Femur (tissue), 1 donor: ENCODE measurements at places on chromosomes 16 and 17.

DNA sequence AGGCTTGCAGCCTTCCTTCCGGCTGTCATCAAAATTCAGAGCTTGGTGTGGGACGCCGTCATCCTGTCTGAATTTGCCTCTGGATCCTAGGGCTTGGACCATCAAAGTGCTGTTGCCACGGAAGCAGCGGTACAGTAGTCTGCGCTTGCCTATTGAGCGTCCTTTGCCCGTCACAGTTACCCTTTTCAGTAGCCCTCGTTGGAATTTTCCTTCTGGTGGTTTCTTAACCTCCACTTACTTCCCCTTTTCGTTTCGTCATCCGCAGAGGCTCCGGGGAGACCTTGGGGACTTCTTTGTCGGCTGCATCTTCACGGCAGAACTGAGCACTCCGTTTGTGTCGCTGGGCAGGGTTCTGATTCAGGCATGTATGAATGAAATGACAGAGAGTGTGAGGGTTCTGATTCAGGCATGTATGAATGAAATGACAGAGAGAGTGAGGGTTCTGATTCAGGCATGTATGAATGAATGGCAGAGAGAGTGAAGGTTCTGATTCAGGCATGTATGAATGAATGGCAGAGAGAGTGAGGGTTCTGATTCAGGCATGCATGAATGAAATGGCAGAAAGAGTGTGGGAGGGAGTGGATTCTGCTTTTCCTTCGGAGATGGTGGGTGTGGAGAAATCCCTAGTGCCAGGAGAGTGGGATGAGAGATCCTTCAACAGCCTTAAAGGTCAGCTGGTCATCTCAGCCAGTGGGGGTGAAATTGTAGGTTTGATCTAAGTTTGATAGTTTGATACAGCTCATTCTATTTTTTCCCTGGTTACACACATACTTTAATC, 8.0 kb downstream of the TLCD3A start:
- DNase-seq, result no peak

DNA sequence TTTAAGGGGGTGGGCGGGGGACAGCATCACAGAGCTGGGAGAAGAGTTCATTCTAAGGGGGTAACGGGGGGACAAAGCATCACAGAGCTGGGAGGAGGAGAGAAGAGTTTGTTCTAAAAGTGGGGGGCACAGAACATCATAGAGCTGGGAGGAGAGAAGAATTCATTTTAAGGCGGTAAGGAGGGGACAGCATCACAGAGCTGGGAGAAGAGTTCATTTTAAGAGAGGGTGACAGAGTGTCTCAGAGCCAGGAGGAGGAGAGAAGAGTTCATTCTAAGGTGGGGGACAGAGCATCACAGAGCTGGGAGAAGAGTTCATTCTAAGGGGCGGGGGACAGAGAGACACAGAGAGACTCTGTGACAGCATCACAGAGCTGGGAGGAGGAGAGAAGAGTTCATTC, 27.8 kb downstream of the ENDOV start:
- DNase-seq, result no peak

DNA sequence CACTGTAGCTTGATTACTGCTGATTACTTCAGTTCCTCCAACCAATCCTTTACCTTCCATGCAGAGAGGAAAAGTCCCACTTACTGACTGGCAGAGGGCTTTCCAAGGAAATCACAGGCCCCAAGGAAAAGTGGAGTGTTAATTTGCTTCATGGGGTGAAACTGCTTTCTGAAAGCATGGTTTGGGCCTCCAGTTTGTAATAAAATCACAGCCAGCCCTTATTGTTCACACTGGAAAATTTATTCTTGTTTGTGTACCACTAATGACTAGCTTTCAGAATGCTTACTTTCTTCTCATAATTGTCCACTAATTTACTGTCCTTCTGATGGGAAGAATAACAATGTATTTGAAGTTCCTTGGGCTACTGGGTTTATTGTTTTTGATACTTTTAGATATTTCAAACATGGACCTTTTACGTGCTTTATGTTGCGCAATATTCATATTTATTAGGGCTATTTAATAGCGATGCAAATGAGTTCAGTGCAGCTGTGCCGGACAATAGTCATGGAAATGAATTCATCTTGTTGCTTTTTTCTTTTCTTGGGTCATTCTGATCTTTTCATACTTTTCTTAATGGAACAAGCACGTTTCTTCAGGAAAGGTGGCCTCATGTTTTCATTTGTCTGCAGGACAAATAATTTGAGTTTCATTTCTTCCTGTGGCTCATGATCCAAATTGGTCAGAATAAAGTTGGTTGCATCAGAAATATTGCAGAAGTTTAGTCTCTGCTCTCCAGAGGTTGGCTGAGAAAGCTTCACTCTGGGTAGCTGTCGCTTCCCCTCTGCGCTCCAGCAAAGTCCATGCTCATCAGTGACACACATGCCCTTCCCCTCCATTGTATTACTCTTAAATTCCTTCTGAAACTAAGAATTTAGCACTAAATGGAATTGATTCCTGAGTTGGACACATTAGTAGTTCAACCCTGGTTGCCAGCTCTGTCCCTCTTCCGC, 128.7 kb downstream of the PRKCA start:
- no peak for DNase-seq

DNA sequence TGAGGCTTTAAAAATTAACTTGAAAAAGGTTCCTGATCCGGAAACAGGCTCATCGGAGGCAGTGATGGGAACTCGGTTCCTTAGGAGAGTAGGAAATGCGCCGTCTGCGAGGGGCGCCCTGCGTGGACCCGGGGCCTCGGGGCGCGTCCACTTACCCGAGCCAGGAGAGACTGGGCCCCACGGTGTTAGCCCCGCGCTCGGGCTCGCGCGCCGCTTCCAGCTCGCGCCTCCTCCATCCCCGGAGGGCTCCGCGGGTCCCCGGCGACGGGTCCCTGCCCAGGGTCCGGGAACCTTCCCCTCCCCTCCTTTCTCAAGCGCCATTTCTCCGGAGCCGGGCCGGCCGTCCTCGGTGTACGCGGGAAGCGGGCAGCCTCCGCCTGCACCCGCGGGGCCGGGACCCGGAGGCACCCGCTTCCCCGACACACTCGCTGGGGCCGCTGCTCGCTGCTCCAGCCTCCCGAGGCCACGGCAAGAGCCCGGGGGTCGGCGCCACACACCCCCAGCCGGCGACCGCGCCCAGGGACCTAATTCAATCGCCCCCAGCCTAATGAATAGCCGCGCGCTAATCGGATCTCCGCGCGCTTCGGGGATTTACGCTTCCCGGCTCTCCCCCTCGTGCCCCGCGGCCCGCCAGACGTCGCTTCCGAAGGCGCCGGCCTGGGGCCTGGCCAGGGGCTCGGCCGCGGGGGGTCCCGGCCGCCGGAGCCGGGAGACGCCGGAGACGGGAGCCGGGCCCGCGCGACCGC, 2.2 kb upstream of the BAHCC1 start:
- no peak for DNase-seq

DNA sequence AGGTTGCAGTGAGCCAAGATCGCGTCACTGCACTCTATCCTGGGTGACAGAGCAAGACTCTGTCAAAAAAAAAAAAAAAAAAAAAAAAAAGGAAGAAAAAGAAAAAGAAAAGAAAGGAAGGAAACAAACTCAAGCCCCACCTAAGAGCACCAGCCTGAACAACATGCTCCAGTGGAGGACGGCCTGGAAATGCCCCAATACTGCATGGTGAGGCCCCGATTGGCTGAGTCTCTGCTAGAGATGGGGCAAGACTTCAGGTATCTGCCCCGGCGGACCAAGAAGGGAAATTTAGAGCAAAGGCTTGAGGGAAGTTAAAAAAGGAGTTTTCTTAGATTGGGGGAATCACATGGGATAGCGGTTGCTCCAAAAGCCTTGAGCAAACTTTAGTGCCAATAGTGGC, 10.4 kb upstream of the ZNF652 start:
- no peak for DNase-seq

DNA sequence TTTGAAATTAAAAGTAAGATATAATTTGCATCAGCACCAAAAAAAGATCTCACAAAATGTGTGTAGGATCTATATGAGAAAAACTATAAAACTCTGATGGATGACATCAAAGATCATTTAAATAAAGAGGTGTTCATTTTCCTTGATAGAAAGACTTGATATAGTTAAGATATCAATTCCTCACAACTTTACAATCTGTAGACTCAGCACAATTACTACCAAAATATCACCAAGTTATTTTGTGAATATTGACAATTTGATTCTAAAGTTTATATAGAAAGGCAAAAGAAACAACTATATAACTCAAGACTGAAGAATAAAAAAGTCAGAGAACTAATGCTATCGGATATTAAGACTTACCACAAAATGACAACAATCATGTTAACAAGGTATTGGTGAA, 638.9 kb downstream of the HS3ST4 start:
- DNase-seq, result no peak

- DNase-seq, result peak; percentile 81
Observed at GRCh38 chr16:49788572-49788971, 67.3 kb downstream of the ZNF423 start.

- DNase-seq, result no peak
Observed at GRCh38 chr16:88633684-88634140, 4.7 kb upstream of the IL17C start.

DNA sequence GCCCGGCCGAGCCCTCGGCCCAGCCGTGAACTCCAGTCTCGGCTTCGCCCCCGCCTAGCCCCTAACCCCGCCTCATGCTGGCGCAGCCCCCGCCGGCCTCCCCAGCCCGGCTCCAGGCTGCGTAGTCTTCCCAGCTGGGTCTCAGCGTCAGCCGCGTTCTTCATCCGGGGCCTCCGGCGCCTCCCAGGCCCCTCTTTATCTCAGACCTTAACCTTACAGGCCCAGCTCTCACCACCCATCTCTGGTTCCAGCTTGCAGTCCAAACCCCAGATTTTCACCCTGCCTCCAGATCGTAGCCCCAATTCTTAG, at the start of gene PROCA1:
Gene PROCA1 (minus strand): TSS at position 166 of the 309 bp plus-strand sequence. CDS start 228 bp downstream, outside the sequence.
- no peak for DNase-seq

DNA sequence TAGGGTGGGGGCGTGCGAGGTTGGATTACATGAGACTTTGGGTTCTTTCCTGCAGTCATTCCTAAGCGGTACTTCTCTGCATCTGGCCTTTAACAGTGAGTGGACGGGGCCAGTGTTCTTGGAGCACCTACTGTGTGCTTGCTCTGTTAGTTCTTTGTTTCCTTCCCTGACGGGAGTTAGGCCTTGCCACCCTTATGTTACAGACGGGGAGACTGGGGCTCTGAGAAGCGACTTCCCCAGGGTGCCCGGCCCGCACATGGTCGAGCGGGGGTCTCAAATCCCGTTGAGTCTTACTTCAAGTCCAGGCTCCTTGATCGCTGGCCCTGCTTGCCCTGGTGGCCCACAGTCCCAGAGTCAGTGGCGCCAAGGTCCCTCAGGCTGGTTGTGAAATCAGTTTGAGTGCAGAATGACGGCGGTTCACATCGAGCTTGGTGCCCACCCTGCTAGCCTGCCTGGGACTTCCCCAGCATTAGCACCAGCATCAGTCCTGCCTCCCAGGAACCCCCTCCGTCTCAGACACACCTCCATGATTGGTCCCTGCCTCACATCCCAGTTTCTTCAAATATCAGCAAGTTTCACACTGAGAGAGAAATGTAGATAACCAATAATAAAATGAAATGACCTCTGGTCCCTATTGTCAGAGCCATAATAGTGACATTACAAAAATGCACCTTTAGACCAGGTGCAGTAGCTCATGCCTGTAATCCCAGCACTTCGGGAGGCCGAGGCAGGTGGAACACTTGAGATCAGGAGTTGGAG, 128.0 kb downstream of the CMIP start:
- DNase-seq, result no peak

GRCh38 chr17:8697323-8697741, 47.3 kb downstream of the CCDC42 start:
- DNase-seq, result peak; percentile 73

- DNase-seq, result peak; percentile 92
Observed at GRCh38 chr16:2090777-2091546, 43.2 kb downstream of the TSC2 start.

- no peak for DNase-seq
Observed at GRCh38 chr17:60845012-60845411, 167.4 kb downstream of the BCAS3 start.

DNA sequence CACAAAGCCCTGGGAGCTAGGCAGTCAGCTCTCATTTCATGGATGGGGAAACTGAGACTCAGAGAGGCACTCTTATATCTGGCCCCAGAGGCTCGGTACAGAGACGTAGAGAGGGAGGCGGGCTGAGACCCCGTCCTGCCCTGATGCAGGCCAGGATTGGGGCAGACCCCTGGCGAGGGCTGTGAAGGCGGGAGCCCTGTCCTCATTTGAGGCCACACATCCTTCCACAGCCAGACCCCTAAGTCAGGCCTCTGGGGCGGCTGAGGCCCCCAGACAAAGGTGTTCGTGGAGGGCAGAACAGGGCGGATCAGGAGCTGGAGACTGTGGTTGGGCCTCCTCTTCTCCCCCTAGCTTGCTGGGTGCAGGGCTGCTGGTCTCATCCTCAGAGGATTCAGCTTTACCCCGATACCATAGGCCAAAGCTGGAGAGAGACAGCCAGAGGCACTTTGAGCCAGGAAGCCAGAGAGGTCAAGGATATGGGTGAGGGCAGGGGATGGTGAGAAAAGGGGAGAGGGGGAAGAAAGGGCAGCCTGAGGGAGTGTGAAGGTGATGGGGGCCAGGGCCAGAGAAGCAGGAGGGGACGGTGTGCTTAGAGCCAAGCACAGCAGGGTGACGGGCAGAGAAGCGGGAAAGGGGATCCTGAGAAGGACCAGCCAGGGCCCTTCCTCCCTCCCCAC, 805 bp upstream of the SCARF1 start:
- no peak for DNase-seq

GRCh38 chr16:73418691-73419090, 370.8 kb upstream of the ZFHX3 start:
- DNase-seq, result peak; percentile 31

DNA sequence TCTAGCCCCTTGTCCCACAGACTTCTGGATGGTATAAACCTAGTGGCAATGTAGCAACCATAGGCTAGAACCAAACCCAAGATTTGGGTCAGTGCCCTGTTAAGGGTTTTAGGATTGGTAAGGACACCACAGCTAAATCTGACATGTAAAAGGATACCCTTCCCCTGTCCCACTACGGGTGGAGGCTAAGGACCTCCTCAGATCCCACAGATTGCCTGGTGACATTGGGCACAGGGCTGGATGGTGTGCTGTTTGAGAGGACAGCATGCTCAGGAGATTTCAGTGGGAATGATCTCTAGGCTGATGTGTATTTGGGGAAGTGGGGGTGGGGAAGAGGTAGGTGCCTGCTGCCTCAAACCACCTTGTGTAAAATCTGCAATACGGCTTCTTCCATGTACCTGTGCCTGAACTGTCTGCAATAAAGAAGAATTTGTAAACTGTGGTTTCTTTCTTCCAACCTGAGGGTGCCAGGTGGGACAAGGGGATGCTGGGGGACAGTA, 671 bp upstream of the EDC4 start:
- DNase-seq, result no peak

- DNase-seq, result peak; percentile 21
Observed at GRCh38 chr17:30920282-30920681, 1.5 kb upstream of the ADAP2 start.

- DNase-seq, result no peak
Observed at GRCh38 chr16:54135361-54136275, 151.0 kb downstream of the IRX3 start.

- DNase-seq, result no peak
Observed at GRCh38 chr17:80753685-80754345, 209.2 kb downstream of the RPTOR start.

DNA sequence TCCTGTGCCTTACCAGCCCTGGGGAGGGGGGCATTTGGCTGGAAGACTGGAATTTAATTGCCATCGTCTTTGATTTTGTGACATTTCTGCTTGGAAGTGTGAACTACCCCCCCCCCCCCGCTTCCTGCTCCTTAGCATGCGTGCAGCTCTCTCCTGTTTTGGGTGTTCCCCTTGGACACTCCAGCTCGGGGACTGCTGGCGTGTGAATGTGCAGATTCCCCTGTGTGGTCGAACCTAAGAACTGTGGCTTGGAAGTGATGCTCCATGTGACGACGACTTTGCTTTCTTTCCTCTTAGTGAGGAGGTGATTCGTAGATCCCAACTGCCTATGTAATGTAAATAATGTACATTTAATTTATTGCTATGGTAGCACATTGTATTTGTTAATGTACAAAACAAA, 26.1 kb downstream of the OR1D5 start:
- DNase-seq, result no peak
